ENCODE measurements at places on chromosomes 11 and 22.

GRCh38 chr22:45964926-45965527, 11.9 kb downstream of the WNT7B start:
- DNase-seq = no peak

GRCh38 chr11:9962722-9963121, 298.8 kb downstream of the SWAP70 start:
- no peak for DNase-seq

DNA sequence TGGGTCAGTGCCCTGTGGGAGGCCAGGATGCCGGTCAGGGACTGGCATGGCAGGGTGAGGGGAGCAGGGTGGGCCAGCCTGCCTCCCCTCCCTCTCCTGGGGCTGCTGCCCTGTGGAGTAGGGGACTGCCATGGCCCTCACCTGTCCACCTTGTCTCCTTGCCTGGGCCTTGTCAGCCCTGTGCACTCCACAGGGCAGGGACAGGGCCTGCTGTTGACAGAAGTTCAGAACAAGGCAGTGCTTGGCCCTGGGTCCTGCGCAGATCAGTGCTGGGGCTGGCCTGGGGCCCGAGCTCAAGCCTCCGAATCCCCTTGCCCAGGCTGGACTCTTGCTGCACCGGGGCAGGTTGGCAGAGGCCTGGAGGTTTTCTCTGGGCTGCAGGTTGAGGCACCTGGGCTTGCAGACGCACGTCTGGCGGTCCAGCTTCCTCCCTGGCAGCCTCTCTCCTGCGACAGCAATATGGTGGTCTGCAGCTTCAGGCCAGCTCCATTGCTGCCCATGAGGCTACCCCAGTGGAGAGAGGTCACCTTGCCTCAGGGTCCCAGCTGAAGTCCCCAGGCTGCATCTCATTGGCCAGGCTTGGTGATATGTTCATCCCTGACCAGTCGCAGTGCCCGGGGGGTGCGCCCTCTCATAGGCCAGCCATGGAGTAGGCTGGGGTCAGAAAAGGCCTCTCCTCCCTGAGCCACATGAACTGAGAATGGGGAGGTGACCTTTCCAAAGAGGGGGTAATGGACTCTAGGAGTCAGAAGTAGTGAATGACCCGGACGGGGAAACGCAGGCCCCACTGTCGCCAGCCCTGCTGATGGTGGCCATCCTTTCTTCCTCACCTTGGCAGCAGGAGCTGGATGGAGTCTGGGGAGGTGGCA, 21.5 kb upstream of the CHKA start:
- DNase-seq = no peak

- DNase-seq = no peak
Observed at GRCh38 chr11:7583248-7583647, 69.4 kb downstream of the PPFIBP2 start.

DNA sequence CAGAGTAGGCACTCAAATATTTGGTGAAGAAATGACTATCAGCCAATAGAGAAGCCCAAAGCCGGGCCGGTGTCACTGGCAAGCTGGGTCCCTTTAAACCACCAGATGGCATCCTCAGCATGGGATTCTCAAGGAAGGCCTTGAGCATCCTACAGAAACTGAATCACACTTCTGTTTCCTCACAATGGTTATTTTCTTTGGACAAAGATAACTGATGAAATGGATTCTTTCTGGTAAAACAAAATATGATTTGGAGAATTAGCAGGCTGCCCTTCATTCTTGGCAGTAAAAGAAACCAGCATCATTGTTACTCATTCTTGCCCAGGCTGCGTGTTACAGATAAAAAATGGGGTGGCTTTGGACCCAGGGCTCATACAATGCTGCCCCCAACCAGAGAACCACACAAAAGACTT, 30.3 kb upstream of the ASPHD2 start:
- peak; percentile 62 for DNase-seq
